ENCODE measurements at places on chromosomes 11 and 22.

DNA sequence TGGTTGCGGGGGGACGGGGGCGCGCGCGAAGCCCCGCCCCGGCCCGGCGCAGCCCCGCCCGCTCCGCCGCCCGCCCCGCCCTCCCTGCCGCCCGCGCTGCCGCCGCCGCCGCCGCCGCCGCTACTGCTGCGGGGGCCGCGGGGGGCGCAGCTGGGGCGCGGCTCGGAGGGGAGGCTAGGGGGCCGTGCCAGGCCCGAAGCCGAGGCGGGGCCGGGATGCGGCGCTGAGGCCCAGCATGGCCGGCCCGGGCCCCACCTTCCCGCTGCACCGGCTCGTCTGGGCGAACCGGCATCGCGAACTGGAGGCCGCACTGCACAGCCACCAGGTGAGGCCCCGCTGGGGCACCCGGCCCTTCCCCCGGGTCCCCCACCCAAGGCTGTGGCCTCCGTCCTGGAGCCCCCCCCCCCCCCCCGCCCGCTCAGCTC, at the start of gene ANKRD13D:
Gene ANKRD13D (plus strand): TSS at position 78 of the 425 bp plus-strand sequence. CDS start 158 bp downstream, at position 236.
- DNase-seq, result peak; percentile 66

- DNase-seq, result no peak
Observed at GRCh38 chr11:89065066-89065465, 716 bp downstream of the GRM5 start.

DNA sequence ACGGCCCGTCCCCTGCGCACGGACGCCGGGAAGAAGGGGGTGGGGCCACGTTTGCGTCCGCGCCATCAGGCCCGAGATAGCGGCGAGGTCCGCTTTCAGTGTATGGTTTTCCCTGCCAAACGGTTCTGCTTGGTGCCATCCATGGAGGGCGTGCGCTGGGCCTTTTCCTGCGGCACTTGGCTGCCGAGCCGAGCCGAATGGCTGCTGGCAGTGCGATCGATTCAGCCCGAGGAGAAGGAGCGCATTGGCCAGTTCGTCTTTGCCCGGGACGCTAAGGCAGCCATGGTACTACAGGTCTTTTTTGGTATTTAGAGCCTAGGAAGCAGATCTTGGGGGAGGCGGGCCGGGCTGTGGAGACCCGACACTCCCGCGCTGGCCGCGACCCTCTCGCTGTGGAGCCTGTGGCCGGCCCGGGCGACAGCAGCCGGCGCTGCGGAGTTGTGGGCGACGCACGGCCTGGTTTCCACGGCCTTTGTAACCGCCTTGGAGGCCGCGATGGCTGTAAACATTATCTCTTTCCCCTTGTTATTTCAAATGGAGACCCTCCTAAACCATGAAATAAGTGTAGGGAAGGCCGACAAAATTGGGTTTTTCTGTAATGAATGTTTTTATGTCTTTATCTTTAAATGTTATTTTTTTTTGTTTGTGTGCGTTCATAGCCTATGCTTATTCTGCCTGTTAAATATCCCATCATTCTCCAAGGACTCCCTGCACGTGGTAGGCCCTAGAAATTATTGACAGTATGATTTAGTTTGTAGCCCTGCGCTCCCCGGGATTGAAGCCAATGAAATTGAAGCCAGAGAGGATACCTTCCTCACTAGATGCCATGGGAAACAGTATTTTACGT, at the start of gene AASDHPPT:
Gene AASDHPPT (plus strand): TSS at position 54 of the 847 bp plus-strand sequence. CDS start 49 bp downstream, at position 103.
- DNase-seq, result no peak

DNA sequence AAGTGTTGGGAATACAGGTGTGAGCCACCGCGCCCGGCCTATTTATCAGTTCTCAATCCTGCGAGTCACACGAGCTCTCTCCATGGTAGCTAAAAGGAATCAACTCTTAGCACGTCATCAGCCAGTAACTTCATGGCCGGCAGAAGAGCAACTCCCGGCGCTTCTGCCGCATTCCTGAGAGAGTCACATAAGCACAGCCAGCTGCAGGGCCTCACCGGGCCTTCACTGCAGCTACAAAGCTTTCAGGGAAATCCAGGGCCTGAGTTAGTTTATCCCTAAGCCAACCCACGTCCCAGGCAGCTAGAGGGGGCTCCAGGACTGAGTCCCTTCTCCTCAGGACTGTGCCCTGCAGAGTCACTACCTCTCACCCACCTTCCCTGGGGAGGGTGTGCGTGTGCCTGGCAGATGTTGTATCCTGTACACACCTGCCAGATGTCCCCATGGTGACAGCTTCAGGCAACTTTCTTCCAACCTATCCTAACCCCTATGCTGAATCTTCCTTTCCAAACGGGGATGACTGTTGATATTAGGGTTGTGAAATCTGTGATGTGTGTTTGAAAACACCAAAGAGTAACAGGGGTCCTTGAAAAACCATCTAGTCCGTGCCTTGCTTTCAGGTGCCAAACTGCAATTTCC, 45.9 kb upstream of the ARFGAP3 start:
- no peak for DNase-seq

DNA sequence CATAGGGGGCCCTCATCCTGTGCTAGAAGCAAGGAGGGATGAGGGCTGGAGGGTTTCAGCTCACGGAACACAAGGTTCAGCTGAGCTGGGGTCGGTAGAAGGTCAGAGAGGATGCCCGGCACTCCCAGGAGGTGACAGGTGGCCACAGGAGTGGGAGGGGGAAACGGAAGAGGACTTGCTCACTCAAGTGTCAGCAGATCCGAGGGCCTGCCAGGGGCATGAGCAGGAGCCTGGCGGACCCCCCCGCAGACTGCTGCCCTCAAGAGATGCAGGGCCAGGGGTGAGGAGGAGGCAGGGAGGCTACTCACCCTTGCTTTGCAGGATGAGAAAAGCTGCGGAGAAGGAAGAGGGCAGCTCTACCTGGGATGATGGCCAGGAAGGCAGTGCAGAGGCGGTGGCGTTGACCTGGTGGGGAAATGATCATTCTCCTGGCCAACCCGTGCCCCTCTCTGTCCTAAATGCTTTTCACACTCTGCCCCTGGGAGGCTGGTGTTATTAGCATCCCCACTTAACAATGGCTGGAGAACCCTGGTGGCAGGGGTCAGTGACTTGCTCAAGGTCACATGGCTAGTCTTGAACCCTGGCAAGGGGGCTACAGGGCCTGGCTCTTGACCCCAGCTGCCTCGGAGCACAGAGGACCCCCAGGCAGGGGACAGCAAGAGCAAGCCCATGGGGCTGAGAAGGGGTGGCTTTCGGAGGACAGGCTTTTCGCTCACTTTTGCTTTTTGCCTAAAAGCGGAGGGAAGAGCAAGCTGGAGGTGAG, 30.1 kb upstream of the CSNK1E start:
- DNase-seq, result no peak

DNA sequence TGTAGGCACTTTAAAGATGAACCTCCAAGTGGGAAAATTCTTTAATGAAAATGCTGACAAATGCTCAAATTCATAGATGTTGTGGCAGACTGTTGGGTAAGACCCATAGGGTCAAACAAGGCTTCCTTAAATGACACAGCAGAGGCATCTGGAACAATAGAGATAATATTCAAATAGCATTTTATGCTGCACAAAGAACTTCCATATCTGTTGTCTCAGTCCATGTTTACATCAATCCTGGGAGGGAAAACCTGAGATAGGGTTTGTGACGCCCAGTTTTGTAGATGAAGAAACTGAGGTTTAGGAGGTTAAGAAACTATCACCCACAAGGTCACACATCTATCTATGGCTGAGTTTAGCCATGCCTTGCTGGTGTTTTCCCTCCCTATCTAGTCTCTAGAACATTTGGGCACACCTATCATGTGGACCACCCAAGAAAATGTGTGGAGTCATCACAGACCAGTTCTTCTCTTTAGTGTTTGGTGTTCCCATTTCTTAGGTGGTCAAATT, 106.4 kb downstream of the EHF start:
- DNase-seq, result no peak

- no peak for DNase-seq
Observed at GRCh38 chr22:44413211-44413610, 84.8 kb downstream of the RTL6 start.

DNA sequence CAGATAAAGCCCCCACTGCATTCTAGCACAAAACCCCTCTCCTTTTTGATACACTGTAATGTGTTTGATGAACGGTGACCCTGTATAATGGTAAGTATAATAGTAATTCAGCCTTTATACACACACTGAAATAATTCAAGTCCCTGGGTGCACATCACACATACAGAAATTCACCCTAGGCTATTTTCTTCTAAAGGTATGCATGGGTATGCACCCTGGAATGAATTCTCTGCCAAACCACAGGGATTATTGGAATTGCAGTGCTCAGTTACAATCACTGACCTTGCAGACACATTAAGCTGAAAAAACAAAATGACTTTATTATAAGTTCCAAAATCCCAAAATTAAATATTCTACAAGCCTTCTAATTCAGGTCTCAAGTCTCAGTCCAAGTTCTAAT, 245.9 kb upstream of the FAT3 start:
- no peak for DNase-seq

DNA sequence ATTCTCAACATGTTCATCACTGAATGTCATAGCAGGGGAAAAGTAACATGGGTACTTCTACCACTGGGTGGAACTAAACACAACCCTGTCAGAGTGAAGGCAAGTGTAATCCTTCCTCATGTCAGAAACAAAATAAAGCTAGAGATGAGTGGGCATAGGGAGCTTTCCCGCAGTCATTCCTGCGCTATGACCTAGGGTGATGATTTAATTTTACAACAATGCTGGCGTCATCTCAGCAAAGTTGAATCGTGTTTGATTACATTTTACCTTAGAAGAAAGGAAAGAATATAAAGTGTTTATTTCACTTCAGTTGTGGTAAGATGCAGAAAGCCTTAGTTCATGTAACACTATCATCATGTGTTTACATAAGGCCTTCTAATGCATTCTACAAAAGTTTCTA, 355.6 kb downstream of the METTL15 start:
- no peak for DNase-seq

DNA sequence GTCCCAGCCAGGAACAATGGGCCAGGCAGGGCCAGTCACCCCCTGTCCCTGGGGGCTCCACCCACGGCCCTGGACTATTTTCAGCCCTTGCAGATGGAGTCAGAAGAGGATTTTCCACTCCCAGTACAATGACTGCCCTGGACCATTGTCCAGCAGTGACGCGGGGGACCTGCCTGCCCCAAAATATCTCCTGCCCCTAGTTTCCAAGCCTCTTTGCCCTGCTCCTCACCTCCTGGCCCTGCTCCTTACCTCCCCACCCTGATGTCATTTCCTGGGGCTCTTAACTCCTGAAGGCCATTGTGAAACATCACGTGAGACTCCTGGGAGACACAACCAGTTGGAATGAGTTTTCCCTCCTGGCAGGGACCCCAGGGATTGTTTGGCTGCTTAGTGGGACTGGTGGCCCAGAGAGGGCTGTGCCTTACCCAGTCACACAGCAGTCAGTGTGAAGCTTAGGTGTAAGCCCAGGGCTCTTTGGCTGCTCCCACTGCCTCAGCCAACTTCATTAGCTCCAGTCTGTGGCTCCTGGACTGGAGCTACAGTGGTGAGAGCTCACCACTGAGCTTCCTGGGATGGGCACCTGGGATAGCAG, 22.2 kb downstream of the P2RY2 start:
- no peak for DNase-seq

DNA sequence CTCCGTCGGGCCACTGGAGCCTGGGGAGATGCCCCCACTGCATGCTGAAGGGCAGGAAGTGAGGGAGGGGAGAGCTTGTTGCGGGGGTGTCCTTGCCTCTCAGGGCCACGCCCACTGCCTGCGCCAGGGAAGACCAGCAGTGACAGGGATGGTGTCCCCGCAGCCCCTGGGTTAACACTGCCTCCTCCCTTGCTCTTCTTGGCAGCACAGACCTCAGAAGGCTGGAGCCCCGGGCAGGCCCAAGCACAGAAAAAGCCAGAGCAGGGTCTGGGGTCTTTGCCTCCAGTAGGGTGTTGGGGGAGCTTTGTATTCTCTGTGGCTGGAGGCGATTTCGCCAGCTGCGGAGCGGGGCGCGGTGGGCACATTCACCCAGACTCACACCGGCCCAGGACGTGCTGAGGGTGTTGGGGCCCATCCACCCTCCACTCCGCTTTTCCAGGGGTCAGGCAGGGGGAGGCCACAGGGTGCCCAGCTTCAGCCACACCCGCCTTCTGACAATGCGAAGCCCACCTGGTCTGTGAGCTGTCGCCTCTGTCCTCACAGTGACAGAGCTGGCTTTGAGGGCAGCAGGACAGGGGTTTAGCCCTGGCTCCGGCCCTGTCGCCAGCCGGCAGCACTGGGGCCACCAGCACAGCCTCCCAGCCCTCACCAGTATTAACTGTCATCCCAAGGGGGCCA, 83.7 kb downstream of the CDKN1C start:
- DNase-seq, result no peak

DNA sequence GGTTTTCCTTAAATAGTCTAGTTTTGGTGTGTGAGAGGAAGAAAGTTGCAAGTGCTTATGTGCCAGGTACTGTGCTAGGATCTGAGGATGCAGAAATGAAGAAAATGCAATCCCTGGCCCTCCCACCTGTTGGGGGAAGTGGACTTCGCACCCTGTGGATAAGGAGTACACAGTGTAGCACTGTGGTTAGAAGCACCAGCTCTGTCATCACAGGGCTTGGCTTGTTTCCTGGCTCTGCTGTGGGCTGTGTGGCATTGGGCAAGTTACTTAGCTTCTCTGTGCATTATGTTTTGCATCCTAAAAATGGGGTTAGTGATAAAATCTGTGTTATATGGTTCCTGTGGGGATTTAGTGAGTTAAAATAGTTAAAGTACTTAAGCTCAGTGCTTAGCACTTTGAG, 68.2 kb downstream of the ENDOD1 start:
- no peak for DNase-seq

DNA sequence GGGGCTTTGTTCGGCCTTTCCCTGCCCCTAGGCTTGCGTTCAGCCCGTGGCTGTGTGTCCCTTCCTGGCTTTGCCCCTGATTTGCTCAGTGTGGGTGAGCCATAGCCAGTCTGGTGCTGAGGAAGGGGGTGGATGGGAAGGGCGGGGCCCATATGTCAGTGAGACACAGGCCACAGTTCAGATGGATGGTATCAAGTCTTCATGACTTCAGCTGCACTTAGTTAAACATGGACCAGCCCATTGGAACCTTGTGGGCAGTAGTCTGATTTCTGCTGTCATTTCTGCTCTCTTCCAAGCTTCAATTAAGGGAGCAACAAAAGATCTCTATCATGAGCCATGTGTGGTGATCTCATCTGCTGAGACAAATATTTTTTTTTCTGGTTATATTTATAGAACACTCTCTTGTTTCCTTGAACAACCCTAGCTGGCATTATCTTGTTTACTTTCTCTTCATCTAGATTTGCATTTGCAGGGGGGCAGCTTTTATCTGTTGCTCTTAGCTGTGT, 21.6 kb upstream of the PEX26 start:
- DNase-seq, result no peak

- DNase-seq, result no peak
Observed at GRCh38 chr11:117484156-117484555, 156.5 kb downstream of the CEP164 start.

GRCh38 chr22:48091060-48091650, 1328.7 kb downstream of the TBC1D22A start:
- DNase-seq, result no peak

DNA sequence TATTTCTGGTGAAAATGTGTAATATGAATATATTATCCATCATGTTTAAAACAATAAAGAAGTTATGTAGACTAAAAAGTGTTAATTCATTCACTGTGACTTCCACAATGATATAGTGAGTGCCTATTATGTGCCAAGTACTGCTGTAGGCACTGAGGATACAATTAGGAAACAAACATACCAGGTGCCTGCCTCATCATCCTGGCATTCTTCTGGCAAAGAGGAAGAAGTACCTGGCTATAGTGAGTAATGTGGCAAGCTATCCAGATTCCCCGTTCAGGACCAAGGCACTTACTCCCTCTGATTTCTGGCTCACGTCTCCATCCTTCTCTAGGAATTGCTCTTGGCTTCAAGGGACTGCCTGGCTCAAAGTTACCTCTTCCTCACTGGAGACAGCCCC, 77.5 kb upstream of the CLMP start:
- no peak for DNase-seq
